ENCODE measurements at places on chromosomes 1 and 21. TPM values are rescaled to one million over a fixed set of nuclear protein-coding genes. Genes with fewer than 3 reads are reported as not detected.

DNA sequence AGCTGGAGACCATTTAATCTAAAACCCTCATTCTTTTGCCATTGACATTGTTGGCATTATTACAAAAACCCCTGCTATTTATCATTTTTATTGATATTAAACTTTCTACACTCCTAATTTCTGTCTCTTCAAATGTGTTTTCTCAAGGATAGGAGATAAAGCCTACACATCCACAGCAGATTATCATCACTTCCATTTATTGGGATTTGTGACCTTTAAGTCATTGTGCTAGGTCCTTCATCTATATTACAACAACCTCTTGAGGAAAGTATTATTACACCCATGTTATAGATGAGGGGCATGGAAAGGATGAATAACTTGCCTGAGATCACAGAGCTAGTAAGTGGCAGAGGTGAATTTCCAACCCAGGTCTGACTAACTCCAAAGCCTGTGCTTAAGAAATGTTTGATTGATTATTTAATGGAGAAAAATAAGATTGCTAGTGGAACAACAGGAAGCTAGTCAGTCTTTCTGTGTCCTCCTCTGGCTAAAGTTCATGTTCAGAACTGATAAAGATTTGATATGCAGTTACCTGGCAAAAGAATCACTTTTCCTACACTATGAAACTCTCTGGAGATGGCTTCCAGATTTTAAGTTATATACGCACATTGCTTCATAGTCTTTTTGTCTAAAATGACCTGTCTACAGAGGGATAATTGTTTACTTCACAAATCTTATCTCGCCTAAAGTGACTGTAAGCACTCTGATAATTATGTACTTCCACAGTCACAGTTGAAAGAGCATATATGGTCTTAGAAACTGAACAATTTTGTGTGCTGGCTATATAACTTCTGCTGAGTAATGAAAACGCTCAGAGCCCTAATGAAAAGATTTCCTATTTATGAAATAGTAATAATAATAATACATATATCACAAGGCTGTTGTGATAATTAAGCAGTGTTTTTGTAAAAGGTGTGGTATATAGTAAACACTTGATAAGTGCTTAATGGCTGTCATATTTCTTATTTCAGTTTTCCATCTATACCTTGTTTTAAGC is 15.0 kb downstream of the FMO5 start:
- DNase-seq = no peak
- no peak overlapping the region for H3K4me3 ChIP-seq
- H3K4me1 ChIP-seq = no peaks in the 10 kb centered on the region
- H3K27ac ChIP-seq = no peak overlapping the region

FMO1 gene
- total RNA-seq = not detected

DNA sequence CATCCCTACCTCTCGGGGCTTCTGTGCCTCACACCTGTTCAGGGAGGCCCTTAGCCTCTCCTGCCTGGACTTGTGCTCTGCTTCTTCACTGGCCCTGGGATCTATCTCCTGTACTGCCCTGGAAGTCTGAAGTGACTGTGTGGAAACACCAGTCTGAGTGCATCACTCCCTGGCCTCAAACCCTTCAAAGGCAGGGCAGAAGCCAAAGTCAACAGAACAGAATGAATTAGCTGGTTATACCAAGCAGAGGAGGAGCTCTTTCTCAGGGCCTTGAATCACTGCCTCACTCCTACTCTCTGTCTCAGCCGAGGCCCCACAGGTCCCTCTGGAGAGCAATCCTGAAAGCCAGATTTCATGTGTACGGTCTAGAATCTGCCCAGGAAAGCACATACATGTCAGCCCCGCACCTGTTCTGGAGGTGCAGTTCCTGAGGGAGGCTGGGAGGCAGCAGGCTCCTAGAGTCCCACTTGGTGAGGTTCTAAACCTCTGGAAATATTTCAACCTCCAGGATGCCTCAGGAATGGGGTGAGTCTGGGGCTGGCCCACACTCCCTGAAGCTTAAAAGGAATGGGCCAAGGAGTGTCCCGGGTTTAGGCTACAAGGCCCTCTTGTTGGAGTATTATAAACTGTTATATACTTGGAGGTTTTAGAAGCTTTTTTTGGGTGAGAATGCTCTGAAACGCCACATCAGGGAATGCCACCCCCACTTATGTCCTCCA is 98.3 kb downstream of the ABCA4 start:
- no peak overlapping the region for H3K4me3 ChIP-seq
- no peak for DNase-seq
- H3K36me3 ChIP-seq = no peaks in the 10 kb centered on the region

DNA sequence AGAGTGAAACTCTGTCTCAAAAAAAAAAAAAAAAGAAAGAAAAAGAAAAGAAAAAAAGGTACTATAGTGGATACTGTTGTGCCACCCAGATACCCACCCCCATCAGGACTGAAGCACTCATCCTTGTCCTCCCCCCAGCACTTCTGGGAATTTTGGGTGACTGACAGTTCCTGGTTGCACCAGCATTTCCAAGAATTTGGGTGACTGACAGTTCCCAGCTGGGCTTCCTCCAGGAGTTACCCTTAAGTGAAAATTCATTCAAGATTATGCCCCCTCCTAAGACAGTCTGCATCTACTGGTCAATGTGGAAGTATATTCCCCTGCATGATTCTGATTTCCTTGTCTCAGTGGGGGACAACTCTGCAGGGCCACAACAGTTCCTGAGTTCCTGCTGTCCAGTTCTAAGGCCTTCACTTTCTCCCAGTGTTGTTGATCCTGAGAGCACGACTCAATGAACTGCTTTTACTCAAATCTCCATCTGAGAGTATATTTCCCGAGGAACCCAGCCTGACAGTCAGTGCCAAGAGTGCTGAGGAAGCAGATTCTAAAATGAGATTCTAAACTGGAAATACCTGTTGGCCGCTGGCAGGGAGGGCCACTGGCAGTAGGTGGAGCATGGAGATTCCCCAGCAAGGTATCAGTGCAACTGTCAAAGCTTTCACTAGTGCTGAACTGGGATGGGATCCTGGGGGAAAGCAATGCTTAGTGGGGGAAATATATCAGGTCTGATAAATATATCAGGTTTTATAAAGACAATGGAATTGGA is 18.5 kb downstream of the RIIAD1 start:
- H3K4me3 ChIP-seq = no peak overlapping the region
- no peaks in the 10 kb centered on the region for H3K27me3 ChIP-seq
- no peak for DNase-seq
- H3K36me3 ChIP-seq = no peaks in the 10 kb centered on the region

GRCh38 chr1:37133276-37134145 is 99.2 kb upstream of the GRIK3 start:
- no peak for DNase-seq
- H3K4me3 ChIP-seq = no peak overlapping the region
- H3K4me1 ChIP-seq = no peaks in the 10 kb centered on the region
- H3K36me3 ChIP-seq = no peaks in the 10 kb centered on the region
- no peaks in the 10 kb centered on the region for H3K27me3 ChIP-seq

MAP3K21 gene
- total RNA-seq = 0.24 TPM

KCNC4 gene
- total RNA-seq = 14.5 TPM

DNA sequence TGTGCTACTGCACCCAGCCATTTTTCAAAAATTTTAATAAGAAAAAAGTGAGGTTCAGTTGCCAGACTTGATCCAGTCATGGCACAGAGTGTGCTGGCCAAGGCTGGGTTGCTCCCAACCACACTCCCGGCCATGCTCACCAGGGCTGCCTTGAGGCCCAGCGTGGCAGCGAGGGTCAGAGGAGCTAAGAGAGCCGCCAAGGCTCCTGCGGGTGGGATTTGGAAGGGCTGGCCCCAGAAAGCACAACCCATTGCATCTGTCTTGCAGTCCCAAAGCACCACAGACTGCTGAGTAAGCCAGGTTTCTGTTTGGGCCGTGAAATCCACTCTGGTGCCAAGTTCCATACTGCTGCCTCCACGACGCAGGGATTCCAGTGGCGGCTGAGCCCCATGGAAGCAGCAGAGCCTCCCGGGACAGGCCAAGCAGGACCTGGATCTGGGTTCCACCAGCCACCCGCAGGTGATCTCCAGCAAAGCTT is 22.6 kb downstream of the ZBTB17 start:
- no peak overlapping the region for H3K27ac ChIP-seq
- no peaks in the 10 kb centered on the region for H3K36me3 ChIP-seq
- no peak for DNase-seq
- H3K4me3 ChIP-seq = no peak overlapping the region
- peaks cover 63% of the 10 kb centered on the region for H3K4me1 ChIP-seq
- no peaks in the 10 kb centered on the region for H3K27me3 ChIP-seq

OVAAL gene
- not detected for total RNA-seq

DNA sequence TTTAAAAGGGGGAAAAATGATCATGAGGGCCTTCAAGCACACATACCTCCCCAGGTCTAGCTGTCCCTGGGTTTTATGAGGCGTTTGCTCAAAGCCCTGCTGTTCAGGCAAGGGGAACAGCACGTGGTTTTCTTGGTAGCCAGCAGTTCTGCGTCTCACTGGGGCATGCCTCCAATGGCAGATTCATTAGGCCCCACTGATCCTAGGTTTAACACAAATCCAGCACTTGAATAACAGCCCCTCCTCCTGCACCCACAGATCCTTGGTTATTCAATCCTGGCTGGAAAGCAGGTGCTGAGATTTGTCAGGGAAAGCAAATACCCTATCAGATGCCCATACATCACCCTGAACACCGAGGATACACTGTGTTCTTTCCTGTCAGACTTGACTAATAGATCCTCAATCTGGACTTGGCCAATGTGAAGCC is 106.4 kb downstream of the ZC3H11B start:
- H3K27me3 ChIP-seq = no peaks in the 10 kb centered on the region
- no peaks in the 10 kb centered on the region for H3K4me1 ChIP-seq
- H3K36me3 ChIP-seq = no peaks in the 10 kb centered on the region
- H3K27ac ChIP-seq = no peak overlapping the region
- H3K4me3 ChIP-seq = no peak overlapping the region
- DNase-seq = no peak

IKBKE gene
- 0.71 TPM for total RNA-seq

DNA sequence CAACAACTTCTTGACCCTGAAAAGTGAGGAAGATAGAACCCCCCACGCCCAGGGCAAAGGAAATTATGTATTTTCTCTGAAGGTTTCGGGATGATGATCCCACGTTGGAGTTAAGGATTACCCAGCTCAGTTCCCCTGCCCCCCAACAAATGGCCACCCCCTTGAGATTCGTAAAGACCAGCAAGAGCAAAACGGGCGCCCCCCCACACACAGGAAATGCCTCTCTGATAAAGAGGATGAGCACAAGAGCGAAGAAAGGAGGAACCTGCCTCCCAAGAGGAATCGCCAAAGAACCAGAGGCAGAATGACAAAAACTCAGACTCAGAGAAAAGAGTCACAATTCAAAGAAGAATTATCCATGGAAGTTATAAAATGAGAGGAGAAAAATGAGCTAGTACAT is 576.9 kb downstream of the MATN1 start:
- no peak for DNase-seq
- no peaks in the 10 kb centered on the region for H3K4me1 ChIP-seq
- no peak overlapping the region for H3K27ac ChIP-seq
- H3K27me3 ChIP-seq = peaks cover 7% of the 10 kb centered on the region
- no peak overlapping the region for H3K4me3 ChIP-seq
- no peaks in the 10 kb centered on the region for H3K36me3 ChIP-seq

GRCh38 chr1:200381256-200381984 is 28.4 kb downstream of the ZNF281 start:
- H3K27ac ChIP-seq = no peak overlapping the region
- no peaks in the 10 kb centered on the region for H3K4me1 ChIP-seq
- no peaks in the 10 kb centered on the region for H3K36me3 ChIP-seq
- H3K27me3 ChIP-seq = no peaks in the 10 kb centered on the region
- DNase-seq = no peak

GRCh38 chr1:214419650-214420049 is 131.8 kb downstream of the PTPN14 start:
- DNase-seq = no peak
- no peaks in the 10 kb centered on the region for H3K36me3 ChIP-seq
- no peak overlapping the region for H3K4me3 ChIP-seq
- H3K4me1 ChIP-seq = peaks cover 84% of the 10 kb centered on the region
- H3K27me3 ChIP-seq = no peaks in the 10 kb centered on the region
- H3K27ac ChIP-seq = no peak overlapping the region

- no peaks in the 10 kb centered on the region for H3K27me3 ChIP-seq
- H3K36me3 ChIP-seq = no peaks in the 10 kb centered on the region
- H3K4me3 ChIP-seq = no peak overlapping the region
- DNase-seq = no peak
- H3K4me1 ChIP-seq = no peaks in the 10 kb centered on the region
- no peak overlapping the region for H3K27ac ChIP-seq
Observed at GRCh38 chr1:247530785-247531184, 5.5 kb downstream of the OR2C3 start.

CALML6 gene
- 4.2 TPM for total RNA-seq

DNA sequence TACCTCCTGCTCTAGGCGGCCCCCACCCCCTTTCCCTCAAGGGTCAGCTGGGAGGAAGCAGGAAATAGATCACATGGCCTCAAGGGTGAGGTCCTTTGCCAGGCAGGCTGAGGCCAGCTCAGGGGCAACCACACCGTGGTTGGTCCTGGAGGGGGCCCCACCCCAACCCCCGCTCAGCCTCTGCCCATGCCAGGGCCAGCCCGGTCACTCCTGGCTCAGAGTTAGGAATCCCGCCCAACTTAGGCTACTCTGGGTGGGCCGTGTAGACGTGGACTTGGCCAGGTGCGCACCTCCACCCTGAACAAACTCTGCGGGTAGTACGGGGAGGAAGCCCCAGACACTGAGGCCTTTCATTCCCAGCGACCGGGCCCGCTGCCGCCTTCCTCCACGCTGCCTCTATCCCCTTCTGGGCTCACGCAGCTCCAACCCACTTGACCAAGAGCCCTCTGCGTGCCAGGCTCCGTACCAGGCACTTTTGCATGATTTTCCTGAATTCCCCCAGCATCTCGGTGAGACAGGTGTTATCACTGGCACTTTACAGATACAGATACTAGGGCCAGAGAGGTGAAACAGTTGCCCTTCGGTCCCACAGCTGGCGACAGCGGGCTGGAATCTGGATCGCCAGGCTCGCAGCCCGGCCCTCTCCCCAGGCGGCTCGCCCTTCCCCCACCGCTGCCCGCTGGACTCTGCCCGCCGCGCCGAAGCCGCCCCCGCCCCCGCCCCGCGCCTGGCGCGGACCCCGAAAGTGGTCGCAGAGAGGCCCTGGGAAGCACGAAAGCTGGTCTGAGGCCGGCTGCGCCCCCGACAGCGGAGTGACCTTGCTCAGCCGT is 769 bp downstream of the GALE start:
- H3K4me1 ChIP-seq = peaks cover 13% of the 10 kb centered on the region
- peak; percentile 52 for DNase-seq
- H3K36me3 ChIP-seq = peaks cover 49% of the 10 kb centered on the region

Data from psoas muscle (tissue), 8 donors.